Activated naive CD4-positive, alpha-beta T cell treated with anti-CD3 and anti-CD28 coated beads, Interleukin-2, amount 10 ng/mL, durations not matched to agents 7 days and 5 days (primary cell): ENCODE measurements at places on chromosomes 7 and 10.

GRCh38 chr10:124903111-124903510 lies 38.8 kb upstream of the ZRANB1 start:
- H3K4me3 ChIP-seq = no peak overlapping the region
- no peaks in the 10 kb centered on the region for H3K36me3 ChIP-seq
- H3K4me1 ChIP-seq = no peaks in the 10 kb centered on the region
- peaks cover 39% of the 10 kb centered on the region for H3K27me3 ChIP-seq

DNA sequence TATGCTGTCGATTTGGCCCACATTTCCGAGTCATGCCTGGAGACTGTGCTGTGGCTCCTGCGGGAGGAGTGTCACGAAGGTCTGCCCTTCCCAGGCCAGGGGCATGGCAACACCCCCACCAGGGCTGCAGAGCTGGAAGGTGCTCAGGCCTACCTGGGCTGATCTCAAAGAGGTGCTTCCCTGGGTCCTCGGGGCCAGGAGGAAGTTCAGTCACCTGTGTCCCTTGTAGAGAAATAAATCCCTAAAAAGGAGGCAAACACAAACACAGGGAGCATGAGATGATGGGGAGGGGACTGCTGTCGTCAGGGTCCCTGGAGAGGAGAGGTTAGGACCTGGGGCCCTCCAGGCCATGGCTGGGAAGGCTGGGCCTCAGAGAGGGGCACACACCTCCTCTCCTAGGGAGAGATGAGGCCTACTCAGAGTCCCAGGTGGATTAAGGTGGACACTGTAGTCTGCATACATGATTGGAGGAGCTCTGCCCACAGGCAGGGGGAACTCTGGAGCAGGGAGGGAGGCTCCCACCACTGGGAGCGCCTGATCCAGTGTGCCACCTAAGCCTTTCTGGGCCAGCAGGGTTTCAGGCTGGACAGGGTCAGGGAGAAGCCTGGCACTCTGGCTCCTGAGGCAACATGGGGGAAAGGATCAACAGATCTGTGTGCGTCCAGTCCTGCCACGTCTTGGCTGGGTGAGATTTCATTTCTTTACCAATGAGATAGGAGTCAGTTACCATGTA lies 49.4 kb downstream of the ARHGAP22 start:
- H3K36me3 ChIP-seq = no peaks in the 10 kb centered on the region
- DNase-seq = no peak
- peaks cover 6% of the 10 kb centered on the region for H3K27me3 ChIP-seq
- no peak overlapping the region for H3K27ac ChIP-seq
- H3K4me1 ChIP-seq = no peaks in the 10 kb centered on the region

GRCh38 chr10:131806146-131806545 lies 94.7 kb upstream of the PPP2R2D start:
- H3K36me3 ChIP-seq = no peaks in the 10 kb centered on the region
- no peak overlapping the region for H3K27ac ChIP-seq
- H3K27me3 ChIP-seq = no peaks in the 10 kb centered on the region
- H3K4me3 ChIP-seq = no peak overlapping the region
- H3K4me1 ChIP-seq = no peaks in the 10 kb centered on the region

DNA sequence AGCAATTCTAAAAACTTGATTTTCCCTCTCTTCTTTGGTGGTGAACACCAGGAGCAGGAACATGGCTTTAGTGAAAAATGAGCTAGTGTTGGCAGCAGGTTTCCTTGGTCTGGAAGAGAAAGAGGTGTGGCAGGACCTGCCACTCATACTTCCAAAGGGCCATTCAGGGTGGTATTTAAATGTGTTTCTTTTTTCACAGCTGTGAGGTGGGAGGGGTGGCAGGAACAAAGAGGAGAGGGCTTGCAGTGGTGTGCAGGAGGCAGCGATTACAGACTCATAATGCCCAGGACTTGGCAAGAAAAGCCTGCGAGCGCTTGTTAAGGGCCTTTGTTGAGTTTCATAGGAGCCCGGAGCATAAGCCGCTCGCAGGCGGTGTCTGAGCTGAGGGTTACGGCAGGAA lies 36.8 kb downstream of the WIPF3 start:
- H3K27ac ChIP-seq = no peak overlapping the region
- no peak for DNase-seq
- H3K27me3 ChIP-seq = peaks cover 16% of the 10 kb centered on the region
- H3K36me3 ChIP-seq = no peaks in the 10 kb centered on the region
- no peaks in the 10 kb centered on the region for H3K4me1 ChIP-seq

GRCh38 chr7:92768501-92769393 lies 67.6 kb downstream of the CDK6 start:
- peaks cover 55% of the 10 kb centered on the region for H3K36me3 ChIP-seq
- no peaks in the 10 kb centered on the region for H3K27me3 ChIP-seq
- H3K4me1 ChIP-seq = peaks cover 38% of the 10 kb centered on the region
- H3K27ac ChIP-seq = peak overlapping the region; percentile 11
- no peak for DNase-seq

- H3K36me3 ChIP-seq = peaks cover 35% of the 10 kb centered on the region
- no peaks in the 10 kb centered on the region for H3K27me3 ChIP-seq
- peak overlapping the region; percentile 93 for H3K27ac ChIP-seq
- no peak for DNase-seq
- H3K4me3 ChIP-seq = peak overlapping the region; percentile 87
These were observed 1.5 kb downstream of the PDCD4 start for GRCh38 chr10:110872984-110873923.

- H3K27me3 ChIP-seq = peaks cover 36% of the 10 kb centered on the region
- H3K36me3 ChIP-seq = no peaks in the 10 kb centered on the region
- DNase-seq = no peak
These were observed 665 bp downstream of the INSYN2A start for GRCh38 chr10:127195571-127196281.

- no peak overlapping the region for H3K27ac ChIP-seq
- DNase-seq = no peak
- no peaks in the 10 kb centered on the region for H3K27me3 ChIP-seq
- no peaks in the 10 kb centered on the region for H3K36me3 ChIP-seq
- H3K4me1 ChIP-seq = no peaks in the 10 kb centered on the region
- H3K4me3 ChIP-seq = no peak overlapping the region
These were observed 516.2 kb upstream of the POT1 start for GRCh38 chr7:125445836-125446235.

GRCh38 chr10:111648046-111648445 lies 535.5 kb downstream of the GPAM start:
- H3K36me3 ChIP-seq = no peaks in the 10 kb centered on the region
- H3K27ac ChIP-seq = no peak overlapping the region

- H3K27me3 ChIP-seq = peaks cover 12% of the 10 kb centered on the region
- peak within 1 kb of the TSS; percentile 65 for H3K4me3 ChIP-seq
- DNase-seq = peak; percentile 79
These were observed at the start of gene ELAPOR2 for GRCh38 chr7:87059525-87060287. Gene ELAPOR2, minus strand, starts transcription at chr7:87059654. Its CDS starts 141 bp downstream, at chr7:87059513.

DNA sequence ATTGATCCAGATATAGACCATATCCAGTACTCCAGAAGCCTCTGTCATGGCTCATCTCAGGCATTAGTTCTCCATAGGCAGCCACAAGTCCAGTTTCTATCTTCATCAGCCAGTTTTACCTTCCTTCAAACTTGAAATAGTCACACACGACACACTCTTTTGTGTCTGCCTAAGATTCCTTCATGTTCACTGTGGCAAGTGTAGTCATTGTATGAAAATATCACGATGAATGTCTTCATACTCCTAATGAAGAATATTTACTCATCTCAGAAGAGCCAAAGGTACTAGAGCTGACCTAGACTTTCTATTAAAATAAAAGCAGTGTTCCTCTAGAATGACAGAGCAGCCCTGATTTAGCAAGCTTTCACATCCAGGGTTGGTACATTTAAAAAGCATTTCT lies 230.7 kb downstream of the SNX13 start:
- no peak overlapping the region for H3K4me3 ChIP-seq
- no peak overlapping the region for H3K27ac ChIP-seq
- DNase-seq = no peak

GRCh38 chr10:49275896-49276295 lies 23.1 kb upstream of the C10orf71 start:
- H3K4me3 ChIP-seq = no peak overlapping the region
- H3K4me1 ChIP-seq = peaks cover 6% of the 10 kb centered on the region
- no peaks in the 10 kb centered on the region for H3K36me3 ChIP-seq
- peaks cover 39% of the 10 kb centered on the region for H3K27me3 ChIP-seq
- no peak overlapping the region for H3K27ac ChIP-seq

DNA sequence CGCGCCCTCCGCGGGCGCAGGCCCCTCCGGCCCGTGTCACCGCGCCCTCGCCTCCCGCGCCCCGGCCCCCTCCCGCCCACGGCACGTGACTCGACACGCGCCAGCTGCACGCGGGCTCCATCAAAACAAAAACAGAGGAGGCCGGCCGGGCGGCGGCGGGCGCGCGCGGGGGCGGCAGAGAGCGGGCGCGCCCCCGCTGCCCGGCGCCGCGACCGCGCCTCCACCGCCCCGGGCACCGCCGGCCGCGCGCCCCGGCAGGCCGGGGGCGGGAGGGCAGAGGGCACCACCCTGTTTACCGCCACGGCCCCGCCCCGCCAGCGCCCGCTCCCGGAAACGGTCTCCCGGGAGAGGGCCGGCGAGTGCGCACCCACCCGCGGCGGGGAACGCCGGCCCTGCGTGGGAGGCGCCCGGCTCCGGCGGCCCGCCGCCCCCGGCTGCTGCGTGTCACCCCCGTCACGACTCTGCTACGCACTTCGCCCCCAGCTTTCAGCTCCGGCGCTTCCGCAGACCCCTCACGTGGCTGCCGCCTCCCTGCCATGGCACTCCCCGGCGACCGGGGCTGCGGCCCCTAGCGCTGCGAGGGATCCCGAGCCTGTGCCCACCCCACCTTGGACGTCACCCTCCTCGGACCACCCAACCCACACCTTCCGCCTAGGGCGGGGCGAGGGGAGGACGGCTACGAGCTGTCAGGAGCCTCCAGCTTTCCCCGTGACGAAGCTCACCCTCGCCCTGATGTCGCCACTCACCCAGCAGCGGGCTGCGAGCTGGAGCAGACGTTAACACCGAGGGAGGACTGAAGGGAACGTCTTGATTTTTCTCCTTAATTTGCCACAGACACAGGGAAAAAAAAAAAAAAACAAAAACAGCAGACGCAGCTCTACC lies 221.6 kb upstream of the MKLN1 start:
- peak; percentile 85 for DNase-seq
- H3K27me3 ChIP-seq = no peaks in the 10 kb centered on the region
- H3K27ac ChIP-seq = peak overlapping the region; percentile 98

- H3K27ac ChIP-seq = no peak overlapping the region
- H3K4me1 ChIP-seq = no peaks in the 10 kb centered on the region
- DNase-seq = no peak
- peaks cover 8% of the 10 kb centered on the region for H3K27me3 ChIP-seq
- H3K4me3 ChIP-seq = no peak overlapping the region
These were observed 49.1 kb upstream of the BTBD16 start for GRCh38 chr10:122221958-122222357.

- no peak overlapping the region for H3K27ac ChIP-seq
- H3K36me3 ChIP-seq = no peaks in the 10 kb centered on the region
- DNase-seq = no peak
- H3K4me1 ChIP-seq = peaks cover 8% of the 10 kb centered on the region
These were observed 148.2 kb downstream of the CHN2 start for GRCh38 chr7:29342761-29343160.

GRCh38 chr10:66591865-66592264 lies 334.0 kb upstream of the LRRTM3 start:
- no peaks in the 10 kb centered on the region for H3K36me3 ChIP-seq
- H3K4me3 ChIP-seq = no peak overlapping the region
- no peak overlapping the region for H3K27ac ChIP-seq
- no peaks in the 10 kb centered on the region for H3K4me1 ChIP-seq

DNA sequence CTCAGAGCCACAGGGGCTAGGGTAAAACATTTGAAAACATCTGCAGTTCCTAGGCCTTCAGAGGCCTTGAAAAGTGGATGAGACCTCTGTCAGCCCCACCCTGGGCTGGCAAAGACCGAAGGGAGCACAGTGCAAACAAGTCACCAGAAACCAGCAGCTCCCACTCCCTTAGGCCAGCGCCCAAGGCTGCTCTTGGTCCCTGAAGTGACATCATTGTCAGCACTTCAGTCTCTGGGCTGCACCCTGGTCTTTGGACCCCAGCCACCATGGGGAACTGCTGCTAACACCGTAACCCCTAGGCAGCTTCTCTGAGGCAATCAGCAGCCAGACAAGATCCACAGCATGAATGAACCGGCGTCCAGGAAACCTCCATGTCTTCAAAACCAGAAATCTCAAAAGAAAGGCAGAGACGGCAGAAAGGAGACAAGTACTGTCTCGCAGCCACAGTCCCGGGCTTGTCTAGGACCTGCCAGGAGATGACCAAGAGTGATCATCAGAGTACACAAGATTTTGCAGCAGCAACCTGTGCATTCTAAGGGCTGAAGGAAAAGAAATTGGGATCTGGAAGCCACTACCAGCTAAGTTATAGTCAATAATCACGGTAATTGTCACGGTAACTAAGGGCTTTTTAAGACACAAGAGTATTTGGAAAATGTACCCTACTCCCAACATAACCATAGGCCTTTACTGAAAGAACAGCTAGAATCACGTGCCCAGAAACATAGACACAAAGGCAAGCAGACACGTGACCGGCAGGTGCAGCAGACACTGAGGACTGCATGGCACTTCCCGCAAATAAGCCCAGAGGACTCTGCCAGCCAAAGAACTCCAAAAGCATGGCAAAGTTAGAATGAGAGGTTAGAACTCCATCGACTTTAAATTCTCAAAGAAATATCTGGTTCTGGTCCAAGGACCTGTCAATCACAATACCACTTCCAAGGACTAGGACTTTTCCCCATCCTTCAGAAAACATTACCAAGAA lies 23.3 kb downstream of the CPXM2 start:
- DNase-seq = no peak
- no peak overlapping the region for H3K4me3 ChIP-seq
- H3K27ac ChIP-seq = no peak overlapping the region
- no peaks in the 10 kb centered on the region for H3K4me1 ChIP-seq
- H3K36me3 ChIP-seq = no peaks in the 10 kb centered on the region
- H3K27me3 ChIP-seq = no peaks in the 10 kb centered on the region
